T-helper 2 cell treated with Interferon-gamma antibody and Interleukin-4, amounts not matched to agents 5 μg/mL and 100 μg/mL, for 36 hours (primary cell): ENCODE measurements at places on chromosomes 3 and 15.

DNA sequence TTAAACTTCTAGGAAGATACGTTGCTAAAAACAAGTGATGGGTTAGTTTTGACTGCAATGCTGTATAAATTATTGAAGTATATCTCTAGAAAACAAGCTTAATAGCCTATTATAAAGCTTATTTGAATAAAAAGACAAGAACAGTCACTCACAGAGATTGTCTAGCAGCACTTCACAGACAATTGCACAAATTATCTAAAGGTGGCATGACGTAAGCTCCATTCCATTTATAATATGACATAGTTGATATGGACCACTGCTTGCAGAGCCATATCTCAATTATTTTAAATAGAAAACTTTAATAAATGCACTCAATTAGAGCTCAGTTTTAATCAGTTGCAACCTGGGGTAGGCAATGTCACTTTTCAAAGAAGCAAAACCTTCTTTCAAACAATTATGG is 319.9 kb upstream of the GBE1 start:
- DNase-seq, result no peak

DNA sequence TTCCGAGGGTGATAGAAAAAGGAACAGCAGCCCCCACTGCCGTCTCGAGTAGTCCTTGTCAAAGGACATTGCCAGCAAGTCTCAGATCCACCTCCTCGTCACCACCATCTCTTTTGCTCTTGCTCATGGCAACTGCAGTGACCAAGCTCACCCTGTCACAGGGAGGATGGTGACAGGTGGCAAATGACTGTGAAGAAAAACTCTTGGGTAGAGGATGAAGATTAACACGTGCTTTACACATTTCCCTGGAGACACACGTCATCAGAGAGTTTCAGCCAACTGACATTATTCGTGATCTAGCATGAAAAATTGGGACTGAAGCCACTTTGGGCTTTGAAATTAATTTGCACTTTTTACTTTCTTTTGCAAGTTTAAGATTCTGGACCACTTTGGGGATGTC is 174.3 kb downstream of the EBLN2 start:
- no peak for DNase-seq

- DNase-seq, result no peak
These were observed 47.6 kb downstream of the IL16 start for GRCh38 chr15:81244306-81244705.

DNA sequence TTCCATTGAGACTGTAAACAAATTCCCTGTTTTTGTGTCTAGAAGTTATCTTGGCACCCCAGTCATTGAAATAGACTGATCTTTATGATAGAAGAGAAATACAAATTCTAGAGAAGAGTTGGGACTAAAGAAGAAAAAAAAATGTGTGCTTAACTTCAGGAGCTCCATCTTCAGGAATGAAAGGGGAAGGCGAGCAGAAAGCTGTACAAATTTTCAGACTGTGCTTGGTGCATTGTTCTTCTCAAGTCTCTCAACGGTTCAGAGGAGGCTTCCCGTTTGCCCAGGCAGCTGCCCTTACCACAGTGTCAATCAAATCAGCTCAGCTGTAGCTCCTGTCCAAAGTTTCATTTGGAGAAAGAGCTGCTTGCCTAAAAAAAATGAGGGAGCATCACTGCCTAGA is 41.7 kb downstream of the OXSM start:
- DNase-seq, result no peak

GRCh38 chr15:90264671-90265070 is 801 bp upstream of the NGRN start:
- peak; percentile 37 for DNase-seq

DNA sequence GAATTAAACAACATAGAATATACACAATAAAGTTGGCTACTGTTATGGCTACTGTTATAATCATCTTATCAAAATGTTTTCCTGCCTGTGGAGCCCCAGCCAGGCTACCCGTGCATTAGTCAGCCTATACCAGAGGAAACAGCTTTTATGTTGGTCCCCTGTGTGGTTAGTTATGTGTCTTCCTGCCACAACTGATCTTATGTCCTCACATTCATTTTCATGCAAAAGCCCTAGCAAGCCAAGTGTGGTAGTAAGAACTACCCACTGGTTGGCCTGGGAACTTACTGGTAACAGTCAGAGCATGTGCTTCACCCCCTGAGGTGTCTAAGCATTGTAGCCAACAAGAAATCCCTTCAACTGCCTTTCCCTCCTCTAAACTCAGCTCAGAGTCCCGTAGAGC is 21.8 kb downstream of the MGLL start:
- peak; percentile 51 for DNase-seq

GRCh38 chr3:154060238-154061000 is 60.8 kb upstream of the ARHGEF26 start:
- DNase-seq, result no peak

DNA sequence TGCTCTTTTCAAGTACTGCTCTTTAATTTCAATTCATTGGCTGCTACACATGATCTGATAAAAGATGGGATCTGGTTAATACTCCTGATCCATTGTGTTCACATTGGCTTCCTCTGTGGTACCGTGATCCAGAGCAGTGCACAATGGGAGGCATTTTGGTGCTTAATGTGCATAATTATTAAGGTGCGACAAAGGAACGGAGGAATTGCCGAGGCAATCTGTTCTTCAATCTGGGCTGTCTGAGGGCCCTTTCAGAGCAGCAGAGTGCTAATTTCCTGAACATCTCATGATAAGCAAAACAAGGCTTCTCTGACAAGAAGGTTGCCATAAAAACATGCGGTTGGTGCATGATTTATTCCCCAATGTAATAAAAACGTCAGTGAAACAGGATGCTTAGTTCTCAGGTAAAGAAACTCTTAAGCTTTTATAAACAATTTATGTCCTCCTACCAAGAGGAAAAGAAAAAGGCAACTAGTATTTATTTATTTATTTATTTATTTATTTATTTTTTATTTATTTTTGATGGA is 64.0 kb upstream of the EPHA3 start:
- no peak for DNase-seq

DNA sequence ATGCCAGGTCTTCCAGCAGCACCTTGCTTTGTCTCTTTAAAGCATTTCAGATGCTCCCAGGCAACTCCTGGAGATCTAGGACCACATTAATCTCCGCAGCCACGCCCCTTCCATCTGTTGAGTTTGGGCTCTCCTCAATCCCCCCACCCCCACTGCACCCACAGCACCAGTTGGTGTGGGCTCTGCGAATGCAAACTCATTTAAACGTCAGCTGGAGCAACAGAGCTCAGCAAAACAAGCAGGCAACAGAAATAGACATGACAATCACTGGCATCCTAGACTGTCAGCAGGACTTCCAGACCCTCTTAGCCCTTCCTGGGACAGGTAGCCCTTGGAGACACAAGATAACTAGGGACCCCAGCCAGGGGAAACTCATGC is 106.9 kb downstream of the LSM3 start:
- DNase-seq, result no peak

DNA sequence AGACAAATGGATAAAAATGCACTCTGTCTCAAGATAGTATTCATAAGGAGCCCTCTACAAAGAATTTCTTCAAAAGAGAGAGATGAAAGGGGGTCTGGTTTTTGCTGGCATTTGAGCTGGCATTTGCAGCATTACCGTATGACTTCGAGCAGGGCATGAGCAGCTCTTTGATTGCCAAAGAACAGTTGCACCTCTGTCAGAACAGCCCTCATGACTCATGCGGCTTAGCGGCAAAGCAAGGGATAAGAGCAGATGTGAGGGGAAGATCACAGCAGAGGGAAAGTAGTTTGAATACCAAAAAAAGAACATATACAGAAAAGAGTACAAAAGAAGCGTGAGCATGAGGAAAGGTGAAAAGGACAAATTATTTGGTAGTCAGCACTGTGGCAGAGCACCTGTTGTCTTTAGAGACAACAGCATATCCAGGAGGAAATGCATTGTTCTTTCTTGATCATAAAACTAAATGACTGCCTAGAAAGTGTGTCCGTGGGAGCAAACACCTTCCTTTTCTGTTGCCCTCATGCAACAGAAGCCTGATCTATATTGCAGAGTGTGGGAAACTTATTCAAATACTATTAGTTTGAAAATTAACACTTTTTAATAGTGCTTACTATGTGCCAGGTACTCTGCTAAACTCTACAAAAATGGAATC is 80.5 kb upstream of the SLC24A5 start:
- DNase-seq, result no peak

DNA sequence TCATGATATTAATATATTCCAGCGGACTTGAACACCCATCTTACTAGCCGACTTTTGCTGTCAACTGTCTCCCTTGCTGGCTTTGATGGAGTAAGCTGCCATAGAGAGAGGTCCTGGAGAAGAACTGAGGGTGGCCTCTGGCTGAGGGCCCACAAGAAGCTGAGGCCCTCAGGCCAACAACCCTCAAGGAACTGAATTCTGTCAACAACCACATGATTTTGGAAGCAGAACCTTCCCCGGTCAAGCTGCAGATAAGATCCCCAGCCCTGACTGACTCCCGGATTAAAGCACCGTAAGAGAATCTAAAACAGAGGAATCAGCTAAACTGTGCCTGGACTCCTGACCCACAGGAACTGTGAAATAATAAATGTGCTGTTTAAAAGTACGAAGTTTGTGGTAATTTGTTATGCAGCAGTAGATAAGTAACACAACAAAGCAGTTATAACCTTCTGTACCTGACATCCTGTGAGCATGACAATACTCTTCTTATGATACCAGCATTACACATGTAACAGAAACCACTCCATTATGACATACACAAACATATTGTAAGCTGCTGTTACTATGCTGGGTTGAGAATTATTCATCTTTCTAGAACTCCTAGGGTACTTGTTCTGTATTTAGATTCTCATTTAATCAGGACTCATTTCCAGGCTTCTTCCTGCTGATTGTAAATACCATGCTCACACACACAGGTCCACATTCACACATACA is 66.2 kb downstream of the HES1 start:
- no peak for DNase-seq

DNA sequence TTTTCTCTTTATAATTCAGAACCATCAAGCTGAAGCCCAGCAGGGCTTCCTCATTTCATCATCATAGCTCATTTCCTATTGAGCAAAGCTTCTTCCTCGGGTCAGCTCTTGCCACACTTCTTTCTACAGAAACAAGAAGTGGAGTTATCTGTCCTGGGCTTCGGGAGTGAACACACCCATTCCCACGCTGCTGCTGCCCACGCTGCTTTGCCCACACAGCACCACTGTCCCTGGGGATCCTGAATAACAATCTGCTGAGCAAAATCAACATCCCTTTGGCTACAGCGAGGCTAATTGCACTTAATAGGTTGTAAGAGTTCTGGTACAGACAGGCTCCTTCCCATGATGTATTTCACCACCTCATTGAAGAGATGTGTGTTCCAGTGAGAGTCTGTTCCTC is 23.7 kb downstream of the CEP19 start:
- no peak for DNase-seq

DNA sequence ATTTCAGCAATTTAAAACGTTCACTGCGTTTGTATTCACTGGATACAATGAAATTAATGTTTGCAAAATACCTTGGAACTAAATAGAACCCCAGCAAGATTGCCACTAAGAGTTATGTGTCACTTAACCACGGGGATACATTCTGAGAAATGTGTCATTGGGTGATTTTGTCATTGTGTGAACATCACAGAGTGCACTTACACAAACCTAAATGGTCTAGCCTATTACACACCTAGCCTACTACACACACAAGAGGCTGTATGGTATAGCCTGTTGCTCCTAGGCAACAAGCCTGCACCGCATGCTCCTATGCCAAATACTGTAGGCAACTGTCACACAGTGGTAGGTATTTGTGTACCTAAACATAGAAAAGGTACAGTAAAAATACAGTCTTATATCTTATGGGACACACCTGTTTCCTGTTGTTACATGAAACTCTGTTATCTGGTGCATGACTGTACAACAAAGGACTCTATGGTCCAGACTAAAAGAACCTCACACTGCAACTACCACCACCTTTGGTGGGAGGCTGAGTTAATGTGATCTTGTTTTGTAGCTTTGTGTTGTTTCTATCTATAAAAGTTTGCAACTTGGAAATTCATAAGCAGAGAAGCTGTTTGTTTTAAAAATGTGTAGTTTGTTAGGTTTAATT is 92.2 kb upstream of the NTRK3 start:
- DNase-seq, result no peak

- DNase-seq, result no peak
These were observed 135.5 kb upstream of the COL8A1 start for GRCh38 chr3:99502871-99503270.

GRCh38 chr3:191634902-191635301 is 173.9 kb downstream of the PYDC2 start:
- no peak for DNase-seq
